ENCODE measurements at places on chromosomes 7 and 10.
A peak's percentile ranks its signal among the peaks of the same experiment; 100 is the strongest.

DNA sequence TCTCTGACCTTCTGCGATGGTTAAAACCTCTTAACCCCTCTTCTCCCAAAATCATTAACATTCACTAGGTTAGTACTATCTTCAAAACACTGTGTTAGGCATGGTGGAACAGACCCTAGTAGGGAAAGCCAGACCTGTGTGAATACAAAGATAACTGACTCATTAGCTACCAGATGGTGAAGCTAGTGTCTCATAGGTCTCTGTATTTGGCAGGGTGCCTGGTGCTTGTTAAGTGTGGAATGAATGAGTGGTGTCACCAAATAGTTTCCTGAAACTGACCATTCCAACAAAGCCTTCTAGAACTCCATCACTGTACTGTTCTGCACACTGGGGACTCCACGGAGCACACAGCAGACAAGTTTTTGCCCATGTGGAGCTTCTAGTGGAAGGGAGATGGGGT lies 27.7 kb upstream of the TM9SF3 start:
- no peak for DNase-seq

DNA sequence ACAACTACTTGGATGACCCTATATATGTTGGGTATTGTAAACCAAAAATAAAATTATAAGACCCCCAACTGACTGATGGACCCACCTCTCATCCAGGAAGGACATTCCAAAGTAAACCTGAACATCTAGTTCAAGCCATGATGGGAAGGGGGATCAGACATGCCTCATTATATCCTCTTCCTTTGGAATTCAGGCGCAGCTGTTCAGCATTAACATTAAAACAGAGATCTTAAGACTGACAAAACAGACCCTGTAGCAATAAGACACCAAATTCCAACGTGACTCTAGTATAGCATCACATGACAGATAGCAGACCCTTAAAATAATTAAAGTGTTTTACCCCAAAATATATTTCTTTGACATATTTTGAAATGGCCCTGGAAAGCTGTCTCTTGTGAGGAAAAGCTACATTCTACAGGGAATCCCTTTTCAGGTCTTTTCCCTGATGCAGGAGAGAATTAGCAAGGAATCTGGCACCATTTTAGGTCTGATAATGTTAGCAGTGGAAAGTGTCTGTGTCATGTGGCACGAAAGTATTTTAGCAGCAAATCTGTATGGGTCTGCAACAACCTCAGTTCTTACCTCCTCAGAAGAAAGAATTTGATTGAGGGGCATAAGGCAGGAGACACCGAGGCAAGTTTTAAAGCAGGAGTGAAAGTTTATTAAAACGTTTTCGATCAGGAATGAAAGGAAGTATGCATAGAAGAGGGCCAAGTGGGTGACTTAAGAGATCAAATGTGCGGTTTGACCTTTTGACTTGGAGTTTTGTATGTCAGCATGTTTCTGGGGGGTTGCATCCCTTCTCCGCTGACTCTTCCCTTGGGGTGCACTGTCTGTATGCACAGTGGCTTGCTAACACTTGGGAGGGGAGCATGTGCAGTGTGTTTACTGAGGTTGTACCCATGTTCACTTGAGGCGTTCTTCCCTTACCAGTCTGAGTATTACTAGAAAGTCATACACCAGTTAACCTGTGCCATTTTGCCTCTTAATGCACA lies 236.6 kb upstream of the PPP1R3A start:
- no peak for DNase-seq

GRCh38 chr10:61890881-61891409 lies 10.6 kb upstream of the ARID5B start:
- DNase-seq = no peak

DNA sequence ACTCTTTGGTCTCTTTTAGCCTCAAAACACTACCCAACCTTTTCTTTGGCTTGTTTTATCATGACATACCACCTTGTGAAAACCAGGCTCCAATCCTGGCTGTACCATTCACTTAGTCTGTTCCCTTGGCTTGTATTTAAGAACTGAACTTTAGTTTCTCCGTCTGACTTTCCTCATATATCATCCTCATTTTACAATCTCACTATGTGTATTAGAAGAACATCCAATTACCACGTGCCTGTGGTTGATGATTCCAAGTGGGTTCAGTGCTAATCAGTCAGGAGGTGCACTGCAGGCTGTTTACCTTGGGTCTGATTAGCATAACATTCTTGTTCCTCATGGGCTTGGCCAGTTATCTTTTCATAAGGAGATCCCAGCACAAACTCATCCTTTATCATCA lies 144.8 kb upstream of the KLF14 start:
- no peak for DNase-seq

- no peak for DNase-seq
Measured at GRCh38 chr10:119299531-119299930, 92.2 kb downstream of the GRK5 start.

- DNase-seq = peak; percentile 81
Measured at GRCh38 chr7:127347567-127348246, 44.8 kb downstream of the ZNF800 start.

- no peak for DNase-seq
Measured at GRCh38 chr10:112124866-112125265, 58.7 kb downstream of the GPAM start.

GRCh38 chr10:86370006-86370585 lies 3.5 kb upstream of the GRID1 start:
- no peak for DNase-seq

- DNase-seq = no peak
Measured at GRCh38 chr10:32123021-32123420, 66.8 kb upstream of the KIF5B start.

- no peak for DNase-seq
Measured at GRCh38 chr10:44977287-44978212, 1.1 kb downstream of the DEPP1 start.

- no peak for DNase-seq
Measured at GRCh38 chr10:44477046-44477425, 92.1 kb upstream of the CXCL12 start.

GRCh38 chr7:37309493-37309892 lies 139.2 kb downstream of the ELMO1 start:
- DNase-seq = no peak

DNA sequence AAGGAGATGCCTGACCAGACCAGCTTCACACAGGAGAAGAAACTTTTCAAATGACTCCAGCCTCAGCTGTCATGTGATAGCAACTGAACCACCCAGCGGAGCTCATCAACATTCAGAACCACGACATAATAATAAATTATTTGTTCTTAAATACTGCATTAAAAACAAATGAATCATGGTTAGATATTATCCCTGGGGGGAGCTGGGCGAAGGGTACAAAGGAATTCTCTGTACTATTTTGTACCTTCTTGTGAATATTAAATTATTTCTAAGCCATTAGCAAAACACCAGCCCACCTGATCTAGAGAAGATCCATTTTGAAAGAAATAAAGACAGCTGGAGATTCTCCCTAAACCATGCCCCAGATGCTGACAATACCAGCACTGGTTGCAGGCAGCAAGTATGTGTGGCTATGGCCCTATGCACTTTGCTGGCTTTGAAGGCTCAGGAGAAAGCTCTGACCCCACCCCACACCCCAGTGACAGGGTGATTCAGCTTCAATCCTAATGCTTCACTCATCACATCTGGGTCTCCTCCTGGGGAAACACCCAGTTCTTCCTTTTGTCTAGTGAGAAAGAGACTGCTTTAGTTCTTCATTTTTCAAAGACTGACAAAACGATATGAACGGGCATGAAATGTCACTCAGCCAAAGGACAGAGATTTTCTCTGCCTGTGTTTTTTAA lies 45.5 kb upstream of the NKX2-3 start:
- DNase-seq = no peak

- DNase-seq = peak; percentile 22
Measured at GRCh38 chr7:146772601-146773000, 656.0 kb downstream of the CNTNAP2 start.

DNA sequence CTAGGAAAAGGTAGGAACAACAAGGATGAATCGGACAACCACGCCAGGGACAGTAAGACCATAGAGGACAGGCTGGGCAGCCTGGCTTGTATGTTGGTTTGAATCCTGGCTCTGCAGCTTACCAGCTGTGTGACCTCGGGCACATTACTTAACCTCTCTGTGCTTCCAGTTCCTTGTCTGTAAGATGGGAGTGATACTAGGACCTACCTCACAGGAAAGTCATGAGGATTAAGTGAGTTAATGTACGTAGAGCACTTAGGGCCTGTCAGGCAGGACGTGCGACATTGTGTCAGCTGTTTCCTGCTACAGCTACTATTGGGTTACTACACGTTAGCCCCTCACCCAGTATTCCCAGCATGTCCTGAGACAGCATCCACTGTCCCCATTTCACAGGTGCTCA lies 32.1 kb downstream of the PLAC9 start:
- DNase-seq = no peak

DNA sequence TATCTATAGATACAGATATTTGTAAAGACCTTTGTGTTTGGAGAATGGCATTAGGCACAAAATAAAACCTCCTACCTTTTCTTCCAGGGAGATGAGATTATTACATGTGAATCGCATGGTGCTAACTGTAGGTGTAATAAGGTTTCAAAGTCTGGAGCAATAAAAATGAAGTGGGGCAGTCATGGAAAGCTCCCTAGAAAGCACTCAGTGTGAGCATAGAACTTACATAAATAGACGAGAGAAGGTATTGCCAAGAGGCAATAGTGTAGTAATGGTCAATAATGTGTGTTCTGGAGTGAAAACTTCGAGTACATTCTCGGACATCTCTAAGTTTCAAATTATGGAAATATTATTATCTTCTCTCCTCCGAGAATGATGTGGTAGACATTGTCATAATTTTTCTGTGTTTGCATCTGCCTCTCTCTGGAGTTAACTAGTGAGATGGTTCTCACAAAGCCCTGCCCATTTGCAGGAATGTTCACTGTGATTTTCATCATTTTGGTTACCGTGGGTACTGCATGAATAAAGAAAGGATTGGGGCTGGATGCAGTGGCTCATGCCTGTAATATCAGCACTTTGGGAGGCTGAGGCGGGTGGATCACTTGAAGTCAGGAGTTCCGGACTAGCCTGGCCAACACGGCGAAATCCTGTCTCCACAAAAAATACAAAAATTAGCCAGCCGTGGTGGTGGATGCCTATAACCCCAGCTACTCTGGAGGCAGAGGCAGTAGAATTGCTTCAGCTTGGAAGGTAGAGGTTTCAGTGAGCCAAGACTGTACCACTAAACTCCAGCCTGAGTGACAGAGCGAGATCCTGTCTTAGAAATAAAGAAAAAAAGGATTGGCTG lies 10.6 kb downstream of the VIM start:
- DNase-seq = no peak

DNA sequence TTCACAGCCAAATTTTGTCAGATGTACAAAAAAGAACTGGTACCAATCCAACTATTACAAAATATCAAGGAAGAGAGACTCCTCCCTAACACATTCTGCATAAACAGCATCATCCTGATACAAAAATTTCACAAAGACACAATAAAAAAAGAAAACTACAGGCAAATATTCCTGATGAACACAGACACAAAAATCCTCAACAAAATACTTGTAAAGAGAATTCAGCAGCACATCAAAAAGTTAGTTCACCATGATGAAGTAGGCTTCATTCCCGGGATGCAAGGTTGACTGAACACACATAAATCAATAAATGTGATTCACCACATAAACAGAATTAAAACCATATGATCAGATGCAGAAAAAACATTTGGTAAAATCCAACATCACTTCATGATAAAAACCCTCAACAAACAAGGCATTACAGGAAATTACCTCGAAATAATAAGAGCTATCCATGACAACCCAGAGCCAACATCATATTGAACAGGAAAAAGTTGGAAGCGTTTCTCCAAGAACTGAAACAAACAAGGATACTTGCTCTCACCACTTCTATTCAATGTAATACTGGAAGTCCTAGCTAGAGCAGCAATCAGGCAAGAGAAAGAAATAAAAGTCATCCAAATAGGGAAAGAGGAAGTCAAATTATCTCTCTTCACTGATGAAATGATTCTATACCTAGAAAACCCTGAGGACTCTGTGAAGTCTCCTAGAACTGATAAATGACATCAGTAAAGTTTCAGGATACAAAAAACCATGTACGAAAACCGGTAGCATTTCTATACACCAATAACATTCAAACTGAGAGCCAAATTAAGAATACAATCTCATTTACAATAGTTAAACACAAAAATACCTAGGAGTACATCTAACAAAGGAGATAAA lies 223.1 kb downstream of the REEP3 start:
- no peak for DNase-seq

All from nephron progenitor cell (in vitro differentiated cells).